Neural crest cell (in vitro differentiated cells): ENCODE measurements at places on chromosomes 7 and 10.

DNA sequence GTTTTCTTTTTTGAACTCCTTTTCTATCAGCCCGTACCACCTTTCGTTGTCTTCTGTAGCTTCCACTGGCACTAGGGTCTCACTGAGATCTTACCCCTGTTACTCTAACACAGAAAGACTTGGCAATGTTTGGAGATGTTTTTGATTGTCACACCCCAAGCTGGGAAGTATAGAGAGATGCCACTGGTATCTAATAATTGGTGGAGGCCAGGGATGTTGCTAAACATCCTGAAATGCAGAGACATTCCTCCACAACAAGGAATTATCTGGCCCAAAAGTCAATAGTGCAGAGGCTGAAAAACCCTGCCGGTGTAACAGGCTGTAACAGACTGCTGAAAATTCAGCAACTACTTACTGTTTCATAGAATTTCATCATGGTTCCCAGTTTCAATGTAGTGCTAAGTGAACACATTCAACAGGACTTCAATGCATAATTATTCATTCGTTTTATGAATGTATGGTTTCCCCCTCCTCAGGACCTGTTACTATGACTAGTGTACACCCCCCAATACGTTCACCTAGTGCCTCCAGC is 115.9 kb downstream of the TRIM24 start:
- no peak for DNase-seq

DNA sequence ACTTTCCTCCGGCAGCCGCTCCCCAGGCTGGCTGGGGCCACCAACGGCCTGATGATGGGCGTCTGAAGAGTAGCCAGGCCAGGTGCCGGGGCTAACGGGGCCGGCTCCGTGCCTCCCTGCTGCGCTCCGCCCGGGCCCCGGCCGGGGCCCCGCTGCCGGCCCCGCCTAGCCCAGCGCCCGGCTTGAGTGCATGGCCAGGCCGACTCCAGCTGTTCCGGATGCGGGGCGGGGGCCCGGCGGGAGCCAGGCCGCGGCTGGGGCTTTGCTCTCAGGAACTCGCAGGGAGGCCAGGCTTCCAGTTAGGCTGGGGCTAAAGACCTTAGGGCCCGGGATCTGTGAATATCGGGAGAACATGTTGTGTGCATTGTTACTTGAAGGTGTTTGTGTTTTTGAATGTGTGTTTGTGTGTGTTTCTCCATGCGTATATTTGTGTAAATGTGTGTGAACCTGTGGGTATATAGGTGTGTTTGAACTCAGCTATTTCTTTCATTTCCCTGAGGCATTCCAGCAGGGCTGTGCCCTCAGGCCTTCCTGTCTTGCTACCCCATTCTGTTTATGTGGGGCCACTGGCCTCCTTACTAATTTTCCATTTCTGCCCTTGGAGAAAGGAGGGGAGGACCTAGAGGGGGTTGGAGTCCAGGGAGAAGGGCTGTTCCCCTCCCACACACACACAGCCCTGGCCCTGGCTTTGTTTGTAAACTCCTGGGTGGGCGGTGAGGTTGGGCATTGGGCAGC is 1.1 kb upstream of the LBX1 start:
- no peak for DNase-seq

- DNase-seq = peak; percentile 34
Measured at GRCh38 chr7:22549667-22550513, 49.9 kb upstream of the STEAP1B start.

DNA sequence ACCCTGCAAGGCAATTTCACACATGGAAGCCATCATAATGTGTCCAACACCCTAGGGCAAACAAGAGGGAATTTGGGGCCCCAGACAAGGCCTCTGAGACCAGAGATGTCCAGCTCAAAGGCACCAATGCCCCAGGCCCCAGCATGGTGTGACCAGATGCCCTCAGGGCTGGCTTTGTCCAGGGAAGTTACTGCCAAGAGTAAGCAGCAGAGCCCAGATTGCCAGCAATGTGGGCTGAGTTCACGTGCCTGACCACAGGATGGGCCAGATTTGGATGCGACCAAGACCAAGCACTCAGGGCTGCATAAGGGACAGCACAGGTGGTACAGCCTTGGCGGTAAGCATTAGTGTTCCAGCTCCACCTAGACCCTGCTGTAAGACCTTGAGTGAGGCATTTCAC is 12.7 kb downstream of the MYOF start:
- no peak for DNase-seq

DNA sequence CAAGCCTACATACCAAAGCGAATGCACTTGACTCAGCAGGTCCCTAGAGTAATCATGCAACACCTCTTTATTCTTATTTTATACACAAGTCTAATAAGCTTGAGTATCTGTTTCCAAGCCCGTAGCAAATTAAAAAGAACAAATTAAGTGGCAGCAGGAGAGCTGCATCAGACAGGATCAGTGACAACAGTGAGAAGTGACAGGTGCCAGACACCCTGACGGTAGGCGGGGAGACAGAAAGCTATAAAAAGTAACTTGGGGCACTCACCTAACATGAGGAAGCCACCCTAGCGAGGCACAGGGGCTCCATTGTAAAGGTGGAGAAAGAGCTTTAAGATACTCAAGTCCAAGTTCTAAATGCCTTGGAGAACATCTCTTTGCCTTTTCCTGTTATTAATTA is 174.2 kb downstream of the PLXNA4 start:
- DNase-seq = no peak

DNA sequence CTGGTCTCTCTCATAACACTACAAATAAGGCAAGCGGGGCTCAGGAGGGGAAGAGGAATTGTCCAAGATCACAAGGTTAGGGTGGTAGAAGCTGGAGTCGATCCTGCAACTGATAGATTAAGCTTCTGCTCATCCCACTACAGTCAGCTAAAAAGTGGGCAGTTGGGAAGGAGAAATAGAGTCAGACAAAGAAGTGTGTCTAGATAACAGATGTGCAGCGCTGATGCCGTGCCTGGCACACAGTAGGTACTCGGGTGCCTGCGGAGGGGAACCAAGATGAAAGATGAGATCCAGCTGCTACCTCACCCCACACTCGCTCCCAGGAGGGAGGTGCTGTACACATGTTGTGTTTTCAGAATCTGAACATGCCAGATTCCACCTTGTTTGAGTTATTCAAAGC is 48.1 kb upstream of the TECTB start:
- DNase-seq = no peak

DNA sequence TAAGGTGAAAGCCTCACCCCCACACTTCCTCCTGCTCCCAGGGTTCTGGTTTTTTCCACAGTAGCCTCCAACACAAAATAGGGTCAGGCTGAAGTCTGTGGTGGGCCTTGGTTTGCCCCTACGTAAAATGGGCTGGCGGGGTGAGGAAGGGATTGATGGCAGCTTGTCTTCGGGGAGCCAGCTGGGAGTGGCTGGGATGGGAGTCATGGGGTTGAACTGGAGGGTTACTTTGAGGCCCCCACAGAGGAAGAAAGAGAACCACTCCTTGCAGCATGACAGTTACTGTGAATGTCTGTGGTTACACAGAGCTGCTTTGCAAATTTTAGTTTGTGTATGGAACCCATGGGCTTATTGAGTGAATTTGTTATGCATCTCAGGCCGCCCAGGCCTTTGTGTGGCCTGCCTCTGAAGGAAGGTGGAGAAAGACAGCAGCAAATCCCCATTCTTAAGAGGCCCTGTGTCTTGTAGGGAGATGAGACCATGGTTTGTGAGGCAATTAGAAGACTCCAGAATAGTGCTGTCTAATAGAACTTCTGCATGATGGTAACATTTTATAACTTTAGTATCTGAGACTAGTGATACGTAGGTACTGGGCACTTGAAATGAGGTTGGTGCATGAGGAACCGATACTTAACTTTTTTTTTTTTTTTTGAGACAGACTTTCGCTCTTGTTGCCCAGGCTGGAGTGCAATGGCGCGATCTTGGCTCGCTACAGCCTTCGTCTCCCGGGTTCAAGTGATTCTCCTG is 8.1 kb downstream of the TRIM8 start:
- no peak for DNase-seq

DNA sequence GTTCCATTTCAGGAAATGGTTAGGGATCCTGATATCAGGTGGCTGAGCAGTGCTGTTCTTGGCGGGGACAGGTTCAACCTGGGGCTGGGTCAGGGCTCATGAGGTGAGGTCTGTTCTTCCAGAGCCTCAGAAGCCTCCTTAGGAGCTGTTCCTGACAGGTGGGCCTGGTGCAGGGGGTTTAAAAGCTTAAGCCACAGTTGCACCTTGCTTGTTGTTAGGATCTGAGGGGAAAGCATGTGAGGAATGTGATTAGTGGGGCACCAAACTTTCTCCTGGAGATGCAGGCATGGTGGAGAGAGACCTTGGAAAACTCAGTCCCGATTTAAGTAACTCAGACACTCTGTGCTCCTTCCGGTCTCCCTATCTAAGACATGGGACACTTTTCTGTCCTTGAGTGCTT is 18.7 kb upstream of the CRHR2 start:
- DNase-seq = no peak

GRCh38 chr7:727104-727805 is at the start of gene PRKAR1B:
PRKAR1B (minus strand) TSS chr7:727281; CDS start chr7:711505, 15,776 bp downstream.
- DNase-seq = no peak

- no peak for DNase-seq
Measured at GRCh38 chr10:28715246-28715645, 37.9 kb downstream of the BAMBI start.

- DNase-seq = peak; percentile 56
Measured at GRCh38 chr7:34928052-34928451, 109.2 kb downstream of the DPY19L1 start.

DNA sequence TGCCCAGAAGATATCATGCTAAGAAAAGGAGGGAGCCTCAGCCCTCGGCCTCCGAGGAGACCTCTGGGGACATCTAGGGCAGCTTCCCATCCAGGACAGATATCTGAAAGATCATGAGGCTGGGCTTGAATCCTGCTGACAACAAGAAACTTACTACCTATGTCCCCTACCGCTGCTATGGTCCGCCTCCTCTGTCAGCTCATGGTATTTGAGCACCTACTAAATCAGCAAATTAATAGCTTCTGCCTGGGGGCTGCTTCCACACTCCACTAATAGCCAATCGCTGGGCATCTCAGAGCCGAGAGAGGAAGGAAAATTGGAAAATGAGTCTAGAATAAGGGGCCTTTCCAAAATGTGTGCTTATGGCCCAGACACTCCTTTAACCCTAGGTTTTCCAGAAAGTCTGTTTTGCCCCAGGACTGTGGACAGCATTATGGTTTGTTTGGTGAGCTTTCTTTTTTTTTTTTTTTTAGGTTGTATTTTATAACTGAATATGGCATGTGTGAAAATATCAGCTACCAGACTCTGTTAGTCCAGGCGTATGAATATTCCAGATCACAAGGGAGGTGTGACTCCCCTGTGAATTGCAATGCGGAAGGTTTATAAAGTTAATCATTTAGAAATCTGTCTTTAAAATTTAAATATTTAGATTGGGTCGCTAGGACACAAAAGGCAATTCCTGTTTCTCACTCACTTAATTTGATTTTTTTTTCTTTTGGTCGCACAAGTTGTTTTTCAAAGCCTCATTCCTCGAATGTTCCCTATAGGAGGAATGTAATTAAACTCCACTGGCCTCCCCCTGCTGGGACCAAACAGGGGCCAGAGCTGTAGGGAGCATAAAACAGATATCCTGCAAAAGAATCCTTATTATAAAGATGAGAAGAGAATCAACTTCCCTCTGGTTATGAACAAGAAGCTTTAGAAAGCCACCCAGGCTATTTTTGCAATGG is 89.4 kb downstream of the PARP12 start:
- DNase-seq = no peak

- DNase-seq = no peak
Measured at GRCh38 chr7:114688443-114689055, 233.3 kb upstream of the MDFIC start.

GRCh38 chr10:124612611-124613498 is 131.3 kb downstream of the FAM53B start:
- DNase-seq = no peak

GRCh38 chr7:154475864-154476263 is 423.7 kb downstream of the DPP6 start:
- DNase-seq = no peak

GRCh38 chr10:132387764-132388210 is 9.2 kb upstream of the PWWP2B start:
- DNase-seq = peak; percentile 91

- no peak for DNase-seq
Measured at GRCh38 chr7:47478017-47478344, 103.9 kb downstream of the TNS3 start.

- DNase-seq = no peak
Measured at GRCh38 chr10:125392154-125392553, 231.8 kb upstream of the CTBP2 start.

DNA sequence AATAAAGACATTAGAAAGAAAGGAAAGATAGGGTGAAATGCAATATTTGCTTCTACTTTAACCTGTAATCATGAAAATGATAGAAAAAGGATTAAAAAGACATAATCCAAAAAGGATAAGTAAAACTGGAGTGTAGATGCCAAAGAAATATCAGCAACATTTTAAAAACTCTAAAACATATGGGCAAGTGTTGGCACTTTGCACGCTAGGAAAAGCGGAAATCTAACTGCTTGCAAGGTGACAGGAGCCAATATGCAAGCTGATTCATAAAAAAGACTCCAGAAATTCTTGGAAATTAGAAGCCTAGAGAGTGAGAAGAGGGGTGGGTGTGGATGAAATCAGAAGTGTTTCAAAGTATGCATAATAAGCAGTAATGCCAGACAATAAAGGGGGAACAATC is 161.1 kb downstream of the SEMA3E start:
- DNase-seq = no peak

DNA sequence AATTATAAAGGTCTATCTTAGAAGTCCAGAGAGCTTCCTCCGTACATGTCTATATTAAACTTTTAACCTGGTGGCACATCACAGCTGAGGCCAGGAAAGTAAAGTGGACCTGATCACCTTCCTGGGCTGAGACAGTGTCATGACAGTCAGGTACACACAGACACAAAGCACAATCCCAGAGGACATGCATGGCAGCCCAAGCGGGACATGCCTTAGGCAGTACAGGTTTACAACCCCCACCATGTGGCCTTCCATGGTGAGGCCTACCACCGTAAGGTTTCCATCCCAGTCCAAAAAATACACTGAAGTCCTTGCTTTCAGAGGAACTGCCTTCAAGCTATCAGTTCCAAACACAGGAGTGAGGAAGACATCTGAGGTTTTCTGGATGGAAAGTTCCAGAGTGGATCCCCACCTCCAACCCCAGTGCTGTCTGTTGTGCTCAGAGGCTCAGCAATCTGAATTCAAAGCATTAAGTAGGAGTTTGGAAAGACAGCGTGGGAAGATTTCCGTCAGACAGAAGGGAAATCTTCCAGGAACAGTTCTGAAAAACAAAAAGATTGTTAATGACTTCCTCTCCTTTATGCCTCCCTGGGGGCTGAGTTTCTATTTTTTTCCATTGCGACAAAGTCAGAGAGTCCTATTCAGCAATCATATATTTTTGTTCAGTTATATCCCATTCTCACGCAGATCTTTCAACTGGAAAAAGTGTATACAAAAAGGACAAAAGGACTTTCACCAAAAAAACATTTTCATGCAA is 20.1 kb downstream of the IFIT3 start:
- no peak for DNase-seq

GRCh38 chr10:49176310-49177268 is 11.6 kb downstream of the TMEM273 start:
- DNase-seq = no peak

- no peak for DNase-seq
Measured at GRCh38 chr7:43385856-43386255, 197.1 kb upstream of the STK17A start.
